ENCODE measurements at places on chromosomes 11 and 22.

DNA sequence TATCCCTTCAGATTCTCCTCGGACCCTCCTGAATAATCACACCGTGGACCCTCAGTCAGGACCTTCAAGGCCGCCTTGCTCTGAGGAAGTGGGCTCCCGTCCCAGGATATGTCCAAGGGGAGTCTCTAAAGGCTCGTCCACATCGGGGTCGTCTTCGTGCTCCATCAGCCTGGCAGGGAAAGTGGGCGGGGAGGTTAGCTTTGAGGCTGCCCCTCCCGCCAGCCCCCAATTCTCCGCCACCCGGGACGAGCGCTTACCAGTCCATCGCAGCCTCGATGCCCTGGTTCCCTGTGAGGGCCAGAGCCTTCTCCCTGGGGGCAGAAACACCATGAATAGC is 472 bp downstream of the UBXN1 start:
- DNase-seq, result no peak

DNA sequence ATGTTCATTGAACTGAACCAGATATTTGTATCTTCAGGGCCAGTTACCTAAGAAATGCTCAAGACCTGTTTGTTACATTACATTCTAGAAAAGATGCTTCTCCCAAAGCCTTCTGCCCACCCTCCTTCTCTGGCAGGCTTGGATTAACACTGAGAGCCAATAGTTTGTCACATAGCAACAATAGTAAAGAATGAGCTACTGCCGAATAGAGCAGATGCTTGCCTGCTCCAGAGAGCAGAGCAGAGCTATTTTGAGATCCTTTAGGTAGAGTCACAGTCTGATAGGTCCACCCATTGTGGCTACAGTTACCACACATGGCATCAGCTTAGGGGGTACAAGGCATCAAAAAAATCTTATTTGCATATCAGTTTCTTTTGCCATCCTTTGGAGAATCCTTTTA is 13.5 kb upstream of the EP300 start:
- DNase-seq, result no peak

DNA sequence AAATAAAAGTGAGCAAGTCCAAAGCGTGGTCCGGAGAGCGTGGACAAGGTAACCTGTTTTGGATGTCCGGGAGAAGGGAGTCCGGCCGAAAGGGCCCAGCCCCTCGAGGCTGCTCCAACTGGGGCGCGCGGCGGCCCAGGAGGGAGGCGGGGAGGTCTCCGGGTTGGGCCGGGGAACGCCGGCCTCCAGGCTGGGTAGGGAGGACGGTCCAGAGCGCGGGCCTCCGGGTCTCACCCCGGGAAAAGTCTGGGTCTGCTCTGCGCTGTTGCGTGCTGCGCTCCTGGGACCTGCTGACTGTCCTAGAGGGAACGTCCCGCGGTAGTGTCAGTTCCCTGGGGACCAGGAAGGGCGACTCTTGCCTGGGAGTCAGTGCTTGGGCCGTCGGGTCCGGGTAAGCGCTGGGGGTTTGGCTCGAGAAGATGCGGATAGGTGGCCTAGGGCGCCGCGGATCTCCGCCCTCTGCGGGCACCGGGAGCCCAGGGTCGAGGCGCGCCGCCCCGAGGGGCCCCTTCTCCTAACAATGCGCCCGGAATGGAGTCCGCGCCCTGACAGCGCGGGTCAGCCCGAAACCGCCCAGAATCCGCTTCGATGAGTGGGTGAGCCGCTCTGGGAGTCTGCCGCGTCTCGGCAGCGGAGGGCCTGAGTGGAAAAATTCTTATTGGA is 988 bp upstream of the FLI1 start:
- no peak for DNase-seq

- no peak for DNase-seq
These were observed 8.2 kb upstream of the MAFF start for GRCh38 chr22:38193580-38193979.

- DNase-seq, result no peak
These were observed 41.1 kb downstream of the DIXDC1 start for GRCh38 chr11:111978028-111978771.

DNA sequence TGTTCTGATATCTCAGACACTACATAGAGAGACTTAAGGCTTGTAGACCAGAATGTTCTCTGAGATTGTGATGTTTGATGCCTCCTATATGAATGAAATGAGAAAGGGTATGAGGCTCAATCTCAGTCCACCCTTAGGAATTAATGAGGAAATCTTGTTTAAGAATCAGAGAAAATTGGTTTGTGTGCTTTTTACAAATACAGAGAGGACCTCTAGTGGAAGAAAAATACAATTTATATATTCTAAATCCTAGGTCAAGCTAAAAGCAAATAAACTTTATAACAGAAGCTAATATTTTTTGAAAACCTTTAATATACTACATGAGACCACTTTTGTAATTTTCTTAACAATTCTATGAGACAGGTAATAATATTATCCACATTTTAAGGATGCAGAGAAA is 5.0 kb upstream of the OR52H1 start:
- no peak for DNase-seq
